Psoas muscle (tissue), 8 donors: ENCODE measurements at places on chromosomes 2 and 18.

- DNase-seq = no peak
These were observed 258.0 kb downstream of the MTX2 start for GRCh38 chr2:176526995-176527901.

DNA sequence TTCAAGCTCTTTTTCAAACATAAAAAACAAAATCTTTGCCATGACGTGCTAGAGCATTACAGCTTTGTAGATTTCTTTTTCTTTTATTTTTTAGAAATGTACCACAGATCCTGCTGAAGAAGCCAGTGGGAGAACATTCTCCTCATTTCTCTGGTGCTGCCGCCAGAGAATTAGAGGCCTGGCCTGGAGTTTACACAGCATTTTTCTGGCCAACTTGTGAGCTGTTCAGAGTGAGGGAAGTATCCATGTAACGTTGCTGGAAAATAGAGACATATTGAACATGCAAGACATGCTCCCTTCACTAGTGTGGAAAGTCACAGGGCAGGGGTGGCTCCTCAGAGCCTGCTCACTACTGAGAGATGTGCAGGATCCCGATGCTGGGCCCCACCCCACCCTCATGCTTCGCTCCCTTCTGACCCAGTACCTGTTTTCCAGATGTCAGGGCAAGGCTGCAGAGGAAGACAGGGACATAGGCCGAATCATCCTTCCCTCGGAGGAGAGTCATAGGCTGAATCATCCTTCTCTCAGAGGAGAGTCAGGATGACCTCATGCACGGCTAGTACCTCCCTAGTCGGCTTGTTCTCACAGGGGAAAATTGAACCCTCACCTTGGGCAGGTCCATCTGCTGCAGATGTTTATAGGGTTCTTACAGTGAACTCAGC, 298.5 kb downstream of the INSIG2 start:
- no peak for DNase-seq

- no peak for DNase-seq
These were observed 15.4 kb upstream of the SLC9A2 start for GRCh38 chr2:102603904-102604303.

GRCh38 chr2:47429795-47430194, 26.8 kb downstream of the MSH2 start:
- no peak for DNase-seq

GRCh38 chr18:63409301-63409700, 13.0 kb downstream of the VPS4B start:
- DNase-seq = no peak

DNA sequence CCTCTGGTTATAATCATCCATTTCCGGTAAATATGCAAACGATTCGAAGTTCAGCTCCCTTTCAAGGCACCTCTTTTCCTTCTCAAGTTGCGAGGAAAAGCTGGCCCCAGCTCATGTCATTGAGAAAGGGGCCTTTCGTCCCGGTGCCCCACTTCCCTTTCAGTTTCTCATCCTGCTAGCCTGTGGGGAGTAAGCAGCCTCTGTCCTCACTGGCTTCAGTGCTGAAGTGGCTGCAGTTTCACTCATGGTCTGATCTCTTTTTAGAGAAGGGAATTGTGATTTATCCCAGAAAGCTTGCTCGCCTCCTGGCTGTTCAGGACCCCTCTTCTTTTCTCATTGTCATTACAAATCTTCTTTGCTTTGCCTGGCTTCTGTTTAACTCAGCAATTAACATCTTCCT, 207.5 kb downstream of the NR4A2 start:
- DNase-seq = no peak

DNA sequence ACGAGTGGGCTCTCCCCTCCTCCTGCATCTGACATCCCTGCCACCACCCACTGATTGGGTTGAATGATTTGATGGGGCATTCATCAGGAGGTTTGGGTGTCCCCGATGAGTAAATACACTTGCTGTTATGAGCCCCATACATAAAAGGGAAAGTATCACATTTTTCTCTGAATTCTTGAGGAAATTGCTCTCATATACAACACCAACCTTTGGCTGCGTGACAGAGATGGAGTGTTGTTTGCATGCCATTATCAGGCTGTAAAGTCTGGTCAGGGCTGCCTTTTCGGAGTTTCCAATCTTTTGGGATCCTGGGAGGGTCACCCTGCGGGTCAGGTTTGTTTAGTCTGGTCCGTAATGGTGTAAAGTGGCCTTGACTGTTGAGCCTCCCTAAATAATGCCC, 227.9 kb upstream of the SPRED2 start:
- DNase-seq = no peak

GRCh38 chr18:66078925-66079800, 328.4 kb downstream of the CDH7 start:
- DNase-seq = no peak

- no peak for DNase-seq
These were observed 20.3 kb downstream of the RASGRP3 start for GRCh38 chr2:33496726-33497125.

DNA sequence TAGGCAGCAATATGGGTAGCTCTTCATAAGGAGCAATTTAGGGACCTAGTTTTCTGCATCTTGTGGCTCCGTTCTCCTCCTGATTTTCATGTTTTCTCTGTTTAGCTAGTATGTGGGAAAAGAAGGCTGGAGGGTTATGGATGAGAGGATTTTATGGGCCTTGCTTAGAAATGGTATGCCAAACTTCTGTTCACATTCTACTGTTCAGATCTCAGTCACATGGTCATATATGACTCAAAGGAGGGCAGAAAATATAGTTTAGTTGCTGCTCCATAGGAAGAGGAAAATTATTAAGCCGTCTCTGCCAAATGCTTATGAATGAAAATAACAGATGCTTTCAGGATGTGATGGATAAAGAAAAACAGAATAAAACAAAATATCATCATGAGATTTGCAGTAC, 361.8 kb upstream of the CWC22 start:
- no peak for DNase-seq

- DNase-seq = no peak
These were observed 5.2 kb downstream of the PRLH start for GRCh38 chr2:237571551-237571950.

DNA sequence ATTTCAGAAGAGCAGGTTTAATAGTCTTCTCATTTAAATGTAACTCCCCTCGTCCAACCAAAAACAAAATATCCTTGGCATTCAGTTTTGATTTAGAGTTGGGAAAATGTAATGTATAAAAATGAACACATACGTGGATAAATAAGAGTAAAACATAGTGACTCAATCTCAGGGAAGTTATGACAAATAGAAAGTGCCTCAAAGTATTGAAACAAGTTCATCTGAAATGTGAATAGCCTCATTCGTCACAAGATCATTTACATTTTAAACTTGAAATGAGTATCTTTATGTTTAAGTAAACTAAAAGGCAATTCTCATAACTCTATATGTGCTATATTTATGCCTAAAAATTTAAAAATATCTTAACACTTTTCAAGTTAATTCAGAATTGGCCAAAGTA, 122.2 kb upstream of the SMAD7 start:
- DNase-seq = no peak

- no peak for DNase-seq
These were observed at the start of gene RAMP1 for GRCh38 chr2:237859533-237860272. Gene RAMP1, plus strand, starts transcription at chr2:237859623. Its CDS starts 53 bp downstream, at chr2:237859676.

GRCh38 chr2:167697194-167697593, 550.2 kb downstream of the STK39 start:
- no peak for DNase-seq
